Bone marrow (tissue), 2 donors: ENCODE measurements at places on chromosomes 5 and 9.

GRCh38 chr5:107464876-107465275 lies 205.9 kb downstream of the EFNA5 start:
- DNase-seq: no peak

GRCh38 chr9:107907715-107908114 lies 418.1 kb upstream of the KLF4 start:
- DNase-seq: no peak

DNA sequence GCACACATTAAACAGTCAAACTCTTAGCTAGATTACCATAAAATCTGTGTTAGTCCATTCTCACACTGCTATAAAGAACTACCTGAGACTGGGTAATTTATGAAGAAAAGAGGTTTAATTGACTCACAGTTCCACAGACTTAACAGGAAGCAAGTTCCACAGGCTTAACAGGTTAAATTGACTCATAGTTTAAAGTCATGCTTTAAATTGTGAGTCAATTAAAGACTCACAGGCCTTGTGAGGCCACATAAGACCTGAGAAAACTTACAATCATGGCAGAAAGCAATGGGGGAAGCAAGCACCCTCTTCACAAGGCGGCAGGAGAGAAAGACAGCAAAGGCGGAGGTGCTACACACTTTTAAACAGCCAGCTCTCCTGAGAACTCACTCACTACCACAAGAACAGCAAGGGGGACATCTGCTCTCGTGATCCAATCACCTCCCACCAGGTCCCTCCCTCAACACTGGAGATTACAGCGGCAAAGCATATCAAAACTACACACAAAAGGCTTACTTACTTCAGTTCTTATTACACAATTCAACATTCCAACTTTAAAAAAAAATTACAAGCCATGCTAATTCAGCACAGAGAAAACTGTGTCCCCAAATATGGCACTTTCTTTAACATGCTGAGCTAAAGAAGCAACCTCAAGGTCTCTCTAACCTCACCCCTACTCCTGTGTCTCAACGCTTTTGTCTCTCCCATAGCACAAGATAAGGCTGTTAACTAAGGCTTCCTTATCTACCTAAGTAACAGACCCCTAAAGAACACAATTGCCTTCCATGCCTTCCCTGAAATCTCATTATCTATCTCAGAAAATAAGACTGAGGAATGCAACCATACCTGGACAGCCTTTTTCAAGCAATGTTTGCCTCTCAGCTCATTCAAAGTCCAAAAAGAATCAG lies 805.1 kb downstream of the NR2F1-AS1 start:
- no peak for DNase-seq

DNA sequence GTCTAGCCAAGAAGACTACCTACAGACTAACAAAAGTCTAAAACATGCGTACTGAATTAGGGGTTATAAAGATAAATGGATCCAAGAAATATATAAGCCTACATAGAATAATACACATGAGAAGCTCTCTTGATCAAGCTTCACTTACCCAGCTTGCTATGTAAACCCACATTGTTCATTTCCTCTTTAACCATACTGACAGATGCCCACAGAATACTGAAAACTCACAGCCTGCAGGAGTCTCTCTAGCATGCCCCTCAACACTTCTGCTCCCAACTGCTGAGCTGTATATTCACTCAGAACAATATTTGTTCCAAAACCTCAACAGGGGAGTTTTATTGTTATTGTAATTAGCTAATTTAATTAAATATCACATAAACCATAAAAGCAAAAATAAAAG lies 52.4 kb downstream of the RFX3 start:
- peak; percentile 66 for DNase-seq

- no peak for DNase-seq
Observed at GRCh38 chr9:77156646-77157371, 20.5 kb upstream of the VPS13A start.
